Stomach (tissue), 19 donors: ENCODE measurements at places on chromosomes 7 and 10.
A peak's percentile ranks its signal among the peaks of the same experiment; 100 is the strongest.

GRCh38 chr7:15581352-15581951 lies 19.6 kb upstream of the AGMO start:
- peak; percentile 45 for DNase-seq

DNA sequence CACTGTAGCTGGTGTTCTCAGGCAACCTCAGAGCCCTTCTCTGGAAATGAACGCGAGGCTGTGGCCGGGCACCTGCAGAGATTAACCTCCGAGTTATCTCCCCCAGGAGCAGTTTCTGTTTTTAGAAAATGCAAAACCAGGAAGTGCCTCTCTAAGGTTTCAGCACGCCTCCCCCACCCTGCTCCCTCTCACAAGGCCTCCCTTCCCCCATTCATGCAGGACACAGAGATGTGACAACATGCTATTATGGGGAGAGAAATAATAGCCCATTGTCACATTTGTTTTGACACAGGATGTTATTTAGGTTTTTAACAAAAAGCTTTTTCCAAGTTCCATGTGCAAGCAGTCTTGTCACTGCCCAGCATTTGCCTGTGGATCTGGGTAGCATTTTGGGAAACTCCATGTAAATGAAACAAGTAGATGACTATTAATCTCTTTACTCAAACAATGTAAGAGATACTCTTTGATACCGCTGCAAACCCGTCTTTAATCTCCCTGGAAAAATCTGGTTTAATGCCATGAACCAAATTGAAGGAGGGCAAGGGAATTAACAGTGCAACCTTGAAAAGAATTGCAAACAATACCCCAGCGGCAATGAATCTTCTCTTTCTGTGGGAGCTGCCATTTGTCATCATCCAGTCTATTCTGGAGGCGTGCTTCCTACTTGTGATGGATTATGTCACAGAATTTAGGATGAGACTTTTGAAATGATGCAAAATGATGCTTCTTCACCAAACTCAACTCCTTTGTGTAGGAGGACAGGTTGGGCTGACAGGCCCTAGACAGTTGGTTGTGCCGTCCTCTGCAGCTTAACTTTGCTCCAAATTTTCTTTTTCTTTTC lies 86.5 kb upstream of the NMT2 start:
- peak; percentile 34 for DNase-seq

DNA sequence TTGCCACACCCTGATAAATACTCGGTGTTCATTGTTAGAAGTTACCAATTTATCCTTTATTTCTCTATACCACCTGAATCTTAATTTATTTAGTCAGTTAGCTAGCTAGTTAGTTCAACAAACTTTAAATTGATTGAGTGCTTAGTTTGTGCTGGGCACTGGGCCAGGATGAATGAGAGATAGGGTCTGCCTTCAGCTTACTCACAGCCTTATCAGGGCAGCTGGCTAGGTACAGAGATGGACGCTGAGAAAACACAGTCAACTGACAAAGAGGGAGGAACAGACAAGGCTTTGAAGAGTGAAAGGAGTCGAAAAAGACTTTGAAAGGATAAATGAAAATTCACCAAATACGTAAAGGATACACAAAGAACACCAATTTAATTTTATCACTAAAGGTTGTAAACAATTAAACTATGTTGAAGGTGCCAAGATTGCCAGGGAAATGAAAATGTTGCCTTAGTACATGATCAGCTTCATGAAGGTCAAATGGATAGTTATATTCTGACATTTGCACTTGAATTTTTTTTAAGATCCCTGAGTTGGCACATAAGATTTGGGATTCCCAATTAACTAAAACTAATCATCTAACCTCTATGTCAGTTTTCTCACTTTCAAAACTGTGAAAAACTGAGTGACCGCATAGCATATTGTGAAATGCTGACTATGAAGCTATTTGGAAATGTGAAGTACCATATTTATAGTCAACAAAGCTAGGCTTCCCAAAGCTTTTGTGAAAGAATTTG lies 2.1 kb downstream of the CAV2 start:
- DNase-seq, result peak; percentile 60

GRCh38 chr10:99779335-99779734 lies 3.1 kb upstream of the ABCC2 start:
- peak; percentile 55 for DNase-seq

GRCh38 chr7:83001362-83002040 lies 161.2 kb downstream of the PCLO start:
- no peak for DNase-seq

- no peak for DNase-seq
Observed at GRCh38 chr10:62108759-62109586, 159.7 kb downstream of the RTKN2 start.

DNA sequence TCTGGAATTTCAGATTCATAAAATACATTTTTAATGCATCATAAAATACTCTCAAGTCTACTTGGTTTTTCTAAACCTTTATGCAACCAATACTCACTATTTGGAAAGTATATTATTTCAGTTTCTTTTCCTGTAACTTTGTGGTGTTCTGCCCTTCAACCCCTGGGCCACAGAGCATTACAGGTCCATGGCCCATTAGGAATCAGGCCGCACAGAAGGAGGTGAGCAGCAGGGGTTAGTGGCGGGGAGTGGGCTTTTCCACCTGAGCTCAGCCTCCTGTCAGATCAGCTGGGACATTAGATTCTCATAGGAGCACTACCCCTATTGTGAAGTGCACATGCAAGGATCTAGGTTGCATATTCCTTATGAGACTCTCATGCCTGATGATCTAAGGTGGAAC lies 9.7 kb downstream of the SNX13 start:
- no peak for DNase-seq

DNA sequence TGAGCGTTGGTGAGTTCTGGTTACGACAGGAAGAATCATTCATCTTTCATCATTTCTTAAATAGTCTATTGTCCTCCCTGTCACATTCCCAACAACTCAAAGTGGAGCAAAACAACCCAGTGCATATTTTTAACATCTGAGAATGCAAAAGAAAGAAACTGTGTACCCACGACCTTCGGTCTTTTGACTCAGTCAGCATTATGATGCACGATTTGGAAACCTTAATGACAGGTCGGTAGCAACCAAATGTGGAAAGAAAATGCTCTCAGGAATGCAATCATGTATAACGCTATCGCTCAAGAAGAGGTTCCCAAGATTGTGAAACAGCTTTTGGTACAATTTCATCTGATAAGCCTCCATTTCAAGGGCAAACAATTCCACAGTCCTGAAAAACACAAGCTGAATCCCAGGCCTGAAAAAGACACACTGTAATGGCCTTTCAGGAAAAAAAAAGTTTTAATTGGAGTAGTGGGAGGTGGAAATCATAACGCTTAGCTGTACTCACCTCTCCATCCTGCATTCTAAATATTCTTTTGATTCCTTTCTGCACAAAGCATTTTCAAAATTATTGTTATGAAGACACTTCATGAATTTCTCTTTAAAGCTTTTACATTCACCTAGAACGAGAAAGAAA lies 2.6 kb downstream of the COX19 start:
- DNase-seq, result no peak

GRCh38 chr10:77867124-77867719 lies 59.3 kb downstream of the DLG5 start:
- no peak for DNase-seq

- DNase-seq, result no peak
Observed at GRCh38 chr7:135712182-135712782, 15.7 kb downstream of the SLC13A4 start.

- DNase-seq, result no peak
Observed at GRCh38 chr7:130907439-130907838, 173.4 kb upstream of the KLF14 start.

DNA sequence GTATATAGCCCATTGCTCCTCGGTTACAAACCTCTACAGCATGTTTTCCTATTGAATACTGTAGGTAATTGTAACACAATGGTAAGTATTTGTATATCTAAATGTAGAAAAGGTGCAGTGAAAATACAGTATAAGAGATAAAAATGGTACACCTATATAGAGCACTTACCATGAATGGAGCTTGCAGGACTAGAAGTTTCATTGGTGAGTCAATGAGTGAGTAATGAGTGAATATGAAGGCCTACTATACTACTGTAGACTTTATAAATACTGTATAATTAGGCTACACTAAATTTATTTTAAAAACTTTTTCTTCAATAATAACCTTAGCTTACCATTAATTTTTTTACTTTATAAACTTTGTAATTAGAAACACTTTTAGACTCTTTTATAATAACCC lies 239.7 kb downstream of the CDK14 start:
- no peak for DNase-seq

- DNase-seq, result no peak
Observed at GRCh38 chr10:89916468-89917215, 215.3 kb downstream of the KIF20B start.

DNA sequence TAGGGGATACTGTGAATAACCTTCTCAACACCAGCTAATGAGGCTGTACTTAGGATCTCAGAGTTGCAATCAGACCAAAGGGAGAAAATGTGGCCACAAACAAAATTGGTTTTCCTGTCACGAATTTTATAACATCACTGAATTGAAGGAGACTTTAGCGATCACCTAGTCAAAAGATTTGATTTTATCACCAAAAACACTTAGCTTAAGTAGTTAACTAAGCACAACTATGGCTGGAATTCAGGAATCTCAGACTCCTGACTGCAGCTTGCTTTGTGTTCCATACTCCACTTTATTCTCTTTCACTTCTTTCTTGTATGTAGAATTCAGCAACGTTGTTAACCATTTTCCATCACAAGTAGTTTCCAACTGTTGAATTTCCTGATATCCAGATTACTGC lies 152.0 kb downstream of the SLC16A9 start:
- no peak for DNase-seq

DNA sequence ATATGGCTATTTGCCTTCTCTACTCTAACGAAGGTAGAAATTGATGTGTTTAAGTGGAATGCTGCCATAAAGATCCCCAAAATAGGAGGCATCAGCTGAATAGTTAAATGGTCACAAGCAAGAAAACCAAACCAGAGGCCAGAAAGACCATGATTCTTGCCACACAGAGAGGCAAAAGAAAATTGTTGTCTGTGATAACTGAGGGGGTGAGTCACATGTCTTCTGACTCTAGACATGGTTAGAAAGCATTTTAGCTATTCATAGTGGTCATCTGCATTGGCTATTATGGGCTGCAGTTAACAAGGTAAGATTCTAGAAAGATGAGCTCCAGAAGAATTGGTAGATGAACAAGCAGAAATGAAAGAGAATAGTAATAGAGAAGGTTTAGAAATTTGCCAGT lies 361.4 kb upstream of the NPSR1 start:
- DNase-seq, result no peak

DNA sequence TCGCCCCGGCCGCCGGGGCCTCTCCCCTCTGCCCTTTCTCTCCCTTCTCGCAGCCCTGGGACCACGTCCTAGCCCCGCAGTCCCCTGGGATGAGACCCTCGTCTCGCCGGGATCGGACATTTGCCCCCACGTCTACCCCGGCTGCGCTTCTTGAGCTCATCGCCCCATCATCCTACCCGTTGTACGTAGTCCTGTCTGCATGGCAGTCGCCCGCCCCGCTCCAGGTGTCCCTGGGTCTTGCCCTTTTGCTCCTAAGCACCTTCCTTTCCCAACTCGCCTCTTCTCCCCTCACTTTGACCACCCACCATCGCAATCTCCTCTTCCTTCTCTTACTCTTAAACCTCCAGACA lies 582 bp downstream of the TPST1 start:
- DNase-seq, result no peak

GRCh38 chr7:3151784-3152183 lies 108.1 kb upstream of the CARD11 start:
- DNase-seq, result no peak

GRCh38 chr7:33449847-33450246 lies 320.5 kb downstream of the BBS9 start:
- DNase-seq, result no peak

DNA sequence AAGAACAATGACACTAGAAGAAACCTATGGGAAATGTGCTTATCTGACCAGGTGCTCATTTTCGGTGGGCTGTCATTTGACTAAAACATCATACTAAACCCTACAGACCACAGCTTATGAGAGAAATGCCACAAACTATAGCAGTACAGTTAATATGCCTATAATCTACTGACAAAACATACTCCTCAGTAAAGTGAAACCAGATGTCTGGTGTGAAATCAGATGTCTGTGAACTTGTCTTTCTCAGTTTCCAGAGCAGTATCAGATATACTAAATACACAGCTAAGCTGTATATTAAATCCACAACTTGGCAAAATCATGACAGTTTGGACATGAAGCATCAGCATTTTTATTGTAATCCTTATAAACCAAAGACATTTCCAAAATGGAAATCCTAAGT lies 3.3 kb downstream of the IMMP2L start:
- no peak for DNase-seq

DNA sequence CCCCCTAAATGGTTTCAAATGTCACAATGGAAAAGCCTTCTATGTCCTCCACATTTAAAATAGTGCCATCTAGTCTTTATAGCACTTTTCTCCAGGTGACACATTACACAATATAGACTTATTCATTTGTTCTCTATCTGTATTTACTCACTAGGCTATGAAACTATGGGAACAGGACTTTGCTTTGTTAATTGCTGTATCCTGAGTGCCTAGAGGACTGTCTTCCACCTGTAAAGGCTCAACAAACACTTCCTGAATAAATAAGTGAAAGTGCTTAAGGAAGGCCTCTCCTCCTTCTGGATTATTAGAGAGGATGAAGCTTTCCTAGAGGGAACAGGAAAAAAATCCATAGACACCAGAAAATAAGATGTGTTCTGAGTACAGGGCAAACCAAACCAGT lies 397.6 kb upstream of the LRRN3 start:
- no peak for DNase-seq

DNA sequence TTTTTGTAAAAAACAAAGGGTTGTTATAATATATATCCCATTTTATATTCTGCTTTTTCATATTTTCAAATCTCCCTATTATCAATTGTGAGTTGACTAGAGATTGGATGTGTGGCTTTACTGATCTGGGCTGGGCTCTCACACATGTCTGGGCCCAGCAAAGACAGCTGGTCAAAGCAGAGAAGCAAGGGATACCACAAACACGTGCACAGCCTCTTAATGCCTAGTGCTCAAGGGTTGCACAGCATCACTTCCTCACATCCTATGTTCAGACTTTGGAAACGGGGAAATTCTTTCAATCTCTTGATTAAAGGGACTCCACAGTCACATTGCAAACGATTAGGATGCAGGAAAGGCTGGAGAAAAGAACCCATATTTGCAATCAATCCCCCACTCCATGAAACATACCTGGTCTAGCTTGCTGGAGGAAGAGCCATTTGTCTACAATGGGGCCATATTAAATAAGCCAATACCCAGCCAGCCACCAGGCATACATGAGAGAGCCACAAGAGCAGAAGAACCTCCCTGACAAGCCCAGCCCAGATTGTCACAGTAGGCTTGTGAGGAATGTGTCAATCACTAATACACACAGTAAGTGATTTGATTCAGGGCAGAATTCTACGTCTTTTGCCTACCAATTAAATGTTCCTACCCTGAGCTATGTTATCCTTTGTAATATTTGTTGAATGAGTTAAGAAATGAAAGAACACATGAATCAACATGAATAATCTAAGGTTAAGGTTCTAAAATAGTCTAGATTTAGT lies 431.2 kb downstream of the TNS3 start:
- DNase-seq, result no peak

DNA sequence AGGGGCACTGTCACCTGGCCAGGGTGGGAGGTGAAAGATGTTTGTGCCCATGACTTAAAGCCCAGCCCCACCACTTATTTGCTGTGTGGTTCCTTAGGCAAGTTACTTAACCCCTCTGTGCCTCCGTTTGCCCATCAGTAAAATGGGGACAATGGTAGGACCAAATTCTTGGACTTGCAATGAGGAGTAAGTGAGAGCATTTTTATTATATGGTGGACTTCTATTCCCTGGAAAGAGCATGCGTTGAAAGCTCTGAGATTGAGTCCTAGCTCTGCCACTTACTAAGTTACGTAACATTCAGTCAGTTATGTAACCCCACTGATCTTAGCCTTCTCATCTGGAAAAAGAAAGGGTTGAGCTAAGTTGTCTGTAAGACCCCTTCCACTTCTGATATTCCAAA lies 18.8 kb downstream of the VSIR start:
- no peak for DNase-seq
